Suprapubic skin (tissue), 4 donors: ENCODE measurements at places on chromosomes 5 and 9.
A peak's percentile ranks its signal among the peaks of the same experiment; 100 is the strongest.

GRCh38 chr9:98903961-98904411, 39.7 kb upstream of the COL15A1 start:
- DNase-seq: no peak

DNA sequence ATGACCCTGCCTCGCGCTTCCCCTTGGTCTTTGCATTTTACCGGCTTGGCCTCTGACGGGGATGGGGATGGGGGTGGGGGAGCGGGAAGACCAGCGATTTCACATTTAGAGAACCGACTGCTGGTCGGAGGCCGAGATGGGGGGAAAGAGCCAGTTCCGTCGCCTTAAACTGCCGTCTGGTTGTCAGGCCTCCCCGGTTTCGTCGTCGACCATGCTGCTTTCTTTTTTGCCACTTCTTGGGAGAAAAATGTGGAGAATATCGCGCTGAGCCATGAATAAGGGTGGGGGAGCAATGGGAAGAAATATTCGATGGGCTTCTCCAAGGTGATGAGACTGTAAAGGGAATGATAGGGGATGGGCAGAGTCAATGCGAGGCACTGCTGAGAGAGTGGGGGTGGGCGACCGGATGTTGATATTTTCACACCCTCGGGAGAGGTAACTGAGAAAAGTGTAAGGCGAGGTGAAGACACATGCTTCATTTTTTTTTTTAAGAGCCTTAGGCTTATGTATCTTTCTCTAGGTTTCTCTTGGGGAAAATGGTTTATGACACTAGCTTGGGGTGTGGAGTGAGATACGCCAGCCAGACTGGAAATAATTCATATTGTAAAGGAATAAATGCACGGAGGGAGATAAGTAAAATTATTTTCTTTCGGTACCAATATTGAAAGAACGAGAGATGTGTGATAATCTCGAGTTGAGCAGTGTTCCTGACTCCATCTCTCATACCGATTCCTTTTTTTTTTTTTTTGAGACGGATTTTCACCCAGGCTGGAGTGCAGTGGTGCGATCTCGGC, 1.1 kb downstream of the KIF2A start:
- peak; percentile 69 for DNase-seq

DNA sequence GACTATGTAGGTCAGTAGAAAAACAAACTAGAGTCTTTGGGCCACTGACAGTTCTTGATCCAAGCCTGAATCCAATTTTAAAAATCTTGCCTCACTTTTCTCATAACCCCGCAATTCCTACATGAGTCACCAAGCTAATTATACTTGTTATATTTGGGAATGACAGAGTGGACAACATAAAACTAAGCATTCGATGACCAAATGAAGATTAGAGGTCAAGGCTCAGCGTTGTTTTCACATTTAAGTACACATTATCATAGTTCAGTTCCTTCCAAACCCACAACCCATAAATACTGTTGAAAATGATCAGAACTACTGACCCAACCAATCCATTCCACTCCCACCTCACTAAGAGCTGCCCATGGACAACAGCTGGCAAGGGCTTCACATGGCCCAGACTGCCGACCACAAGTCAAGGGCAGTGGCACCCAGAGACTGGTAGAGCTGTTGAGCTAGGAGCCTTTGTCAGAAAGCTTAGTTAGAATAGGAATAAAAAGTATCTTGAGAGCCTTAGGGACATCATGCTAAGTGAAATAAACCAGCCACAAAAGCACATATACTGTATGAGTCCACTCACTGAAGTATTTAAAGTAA, 64.2 kb downstream of the MYO10 start:
- no peak for DNase-seq

DNA sequence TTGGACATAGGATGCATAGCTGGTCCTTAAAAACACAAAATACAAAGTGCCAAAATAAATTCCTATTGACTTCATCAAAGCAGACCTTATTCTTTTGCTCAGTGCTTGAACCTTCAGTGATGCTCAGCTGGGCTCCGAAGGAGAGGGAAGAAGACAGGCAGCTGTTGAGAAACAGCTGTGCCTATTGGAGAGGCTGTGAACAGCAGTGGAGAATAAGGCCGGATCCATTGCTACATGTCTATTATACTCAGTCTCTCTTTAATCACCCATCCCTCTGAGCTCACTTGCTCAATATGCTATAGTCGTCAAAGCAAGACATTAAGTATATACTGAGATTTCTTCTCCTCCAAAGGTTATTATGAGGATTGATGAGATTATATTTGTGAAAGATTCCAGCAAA, 174.4 kb downstream of the CHSY3 start:
- DNase-seq: no peak

DNA sequence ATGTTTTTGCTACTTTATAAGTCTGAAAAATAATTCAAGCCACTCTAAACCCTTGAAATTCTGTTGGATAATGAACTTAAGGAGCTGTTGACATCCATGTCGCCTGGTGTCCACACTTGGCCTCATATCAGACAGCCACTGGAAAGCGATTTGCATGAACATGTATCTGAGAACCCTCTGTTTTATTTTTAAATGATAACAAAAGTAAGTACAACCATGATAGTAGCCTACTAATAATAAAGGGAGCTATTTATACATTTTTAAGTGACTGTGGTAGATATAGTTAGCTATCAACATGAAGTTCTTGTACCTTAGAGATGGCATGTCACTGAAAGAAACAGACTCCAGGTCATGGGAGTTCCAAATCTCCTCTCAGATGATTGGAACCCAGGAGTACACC, 53.3 kb downstream of the PLCXD3 start:
- DNase-seq: no peak

- no peak for DNase-seq
Measured at GRCh38 chr5:160159991-160160792, 40.9 kb upstream of the PWWP2A start.

DNA sequence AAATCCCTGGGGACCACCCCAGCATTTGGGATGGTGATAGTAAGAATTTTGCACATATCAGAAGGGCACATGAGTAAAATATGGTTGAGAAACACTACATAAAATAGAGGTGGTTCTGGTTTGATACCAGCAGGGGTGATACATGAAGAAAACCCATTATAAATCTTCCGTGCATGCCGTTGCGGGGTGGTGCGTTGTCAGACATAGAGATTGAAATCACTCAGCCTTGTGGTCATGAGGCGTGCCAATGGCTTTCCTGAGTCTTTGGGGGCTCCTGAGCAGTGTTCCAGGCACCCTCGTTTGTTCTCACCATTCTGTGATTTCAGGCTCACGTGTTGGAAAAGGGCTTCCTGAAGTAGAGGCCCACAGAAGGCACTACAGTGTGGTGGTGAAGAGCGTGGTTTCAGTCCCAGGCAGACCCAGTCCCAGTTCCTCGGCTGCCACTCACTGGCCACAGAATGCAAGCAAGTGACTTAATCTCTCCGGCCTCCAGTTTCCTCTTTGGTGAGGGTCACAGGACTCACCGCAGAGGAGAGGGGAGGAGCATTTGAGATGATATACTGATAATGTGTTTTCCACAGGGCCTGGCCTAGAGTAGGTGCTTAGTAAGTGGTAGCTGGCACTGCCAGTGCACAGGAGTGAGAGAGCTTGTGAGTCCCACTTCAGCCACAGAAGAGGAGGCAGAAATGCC, 20.5 kb upstream of the GLRX start:
- DNase-seq: no peak
